Osteocyte (in vitro differentiated cells): ENCODE measurements at places on chromosomes 4 and X.

DNA sequence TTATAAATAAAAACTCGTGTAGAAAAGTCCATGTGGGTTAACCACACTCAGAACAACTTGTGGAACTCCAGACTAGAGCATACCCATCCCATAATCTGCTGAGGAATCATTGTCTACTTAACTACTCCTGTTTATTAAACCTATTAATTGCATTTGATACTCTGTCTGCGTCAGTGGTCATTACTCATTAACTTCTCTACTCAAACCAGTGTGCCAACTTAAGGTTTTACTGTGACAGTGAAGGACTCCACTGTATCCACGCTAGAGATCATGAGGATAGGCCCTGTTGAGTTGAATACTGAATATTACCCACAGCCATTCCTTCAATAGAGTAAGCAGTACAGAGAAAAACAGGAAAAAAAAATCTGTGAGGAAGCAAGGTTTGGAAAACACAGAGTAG, 17.3 kb downstream of the HPGD start:
- peaks cover 26% of the 10 kb centered on the region for H3K27me3 ChIP-seq
- no peak for DNase-seq
- H3K27ac ChIP-seq, result no peak overlapping the region

- H3K36me3 ChIP-seq, result no peaks in the 10 kb centered on the region
- H3K27ac ChIP-seq, result no peak overlapping the region
- no peak overlapping the region for H3K4me3 ChIP-seq
- DNase-seq, result no peak
- no peaks in the 10 kb centered on the region for H3K4me1 ChIP-seq
Measured at GRCh38 chrX:125436855-125437254, 117.2 kb downstream of the TEX13C start.

DNA sequence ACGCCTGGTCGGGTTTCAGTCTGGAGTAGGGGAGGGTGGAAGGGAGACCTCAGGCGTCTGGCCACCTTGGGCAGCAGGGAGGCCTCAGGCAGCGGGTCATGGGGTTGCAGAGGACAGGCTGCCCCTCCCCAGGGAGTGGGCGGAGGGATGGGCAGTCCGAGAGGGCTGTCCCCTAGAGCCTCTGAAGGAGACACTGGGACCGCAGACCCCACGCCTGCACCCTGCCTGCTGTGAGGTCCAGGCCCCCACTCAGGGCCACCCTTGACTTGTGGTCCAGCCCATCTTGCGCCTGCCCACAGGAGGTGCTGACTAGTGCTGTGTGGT, 16.5 kb downstream of the FGFRL1 start:
- H3K4me1 ChIP-seq, result peaks cover 8% of the 10 kb centered on the region
- no peak overlapping the region for H3K4me3 ChIP-seq
- peaks cover 4% of the 10 kb centered on the region for H3K36me3 ChIP-seq
- H3K27me3 ChIP-seq, result no peaks in the 10 kb centered on the region

DNA sequence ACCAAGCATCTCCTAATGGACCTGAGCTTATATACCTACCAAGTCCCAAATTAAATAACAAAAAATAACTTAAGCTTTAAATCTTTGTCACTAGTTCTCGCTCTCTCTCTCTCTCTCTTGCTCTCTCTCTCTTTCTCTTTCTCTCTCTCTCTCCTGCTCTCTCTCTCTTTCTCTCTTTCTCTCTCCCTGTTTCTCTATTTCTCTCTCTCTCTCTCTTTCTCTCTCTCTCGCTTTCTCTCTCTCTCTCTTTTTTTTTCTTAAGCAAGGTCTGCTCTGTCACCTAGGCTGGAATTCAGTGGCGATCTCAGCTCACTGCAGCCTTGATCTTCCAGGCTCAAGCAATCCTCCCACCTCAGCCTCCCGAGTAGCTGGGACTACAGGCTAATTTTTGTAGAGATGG, 266.6 kb downstream of the BANK1 start:
- H3K36me3 ChIP-seq, result no peaks in the 10 kb centered on the region
- H3K4me1 ChIP-seq, result no peaks in the 10 kb centered on the region
- no peak overlapping the region for H3K4me3 ChIP-seq
- H3K27me3 ChIP-seq, result peaks cover 23% of the 10 kb centered on the region
- H3K27ac ChIP-seq, result no peak overlapping the region

GRCh38 chr4:58636381-58636780, 1526.2 kb upstream of the IGFBP7 start:
- H3K4me3 ChIP-seq, result no peak overlapping the region
- no peaks in the 10 kb centered on the region for H3K36me3 ChIP-seq
- DNase-seq, result no peak
- no peaks in the 10 kb centered on the region for H3K27me3 ChIP-seq
- H3K4me1 ChIP-seq, result no peaks in the 10 kb centered on the region

DNA sequence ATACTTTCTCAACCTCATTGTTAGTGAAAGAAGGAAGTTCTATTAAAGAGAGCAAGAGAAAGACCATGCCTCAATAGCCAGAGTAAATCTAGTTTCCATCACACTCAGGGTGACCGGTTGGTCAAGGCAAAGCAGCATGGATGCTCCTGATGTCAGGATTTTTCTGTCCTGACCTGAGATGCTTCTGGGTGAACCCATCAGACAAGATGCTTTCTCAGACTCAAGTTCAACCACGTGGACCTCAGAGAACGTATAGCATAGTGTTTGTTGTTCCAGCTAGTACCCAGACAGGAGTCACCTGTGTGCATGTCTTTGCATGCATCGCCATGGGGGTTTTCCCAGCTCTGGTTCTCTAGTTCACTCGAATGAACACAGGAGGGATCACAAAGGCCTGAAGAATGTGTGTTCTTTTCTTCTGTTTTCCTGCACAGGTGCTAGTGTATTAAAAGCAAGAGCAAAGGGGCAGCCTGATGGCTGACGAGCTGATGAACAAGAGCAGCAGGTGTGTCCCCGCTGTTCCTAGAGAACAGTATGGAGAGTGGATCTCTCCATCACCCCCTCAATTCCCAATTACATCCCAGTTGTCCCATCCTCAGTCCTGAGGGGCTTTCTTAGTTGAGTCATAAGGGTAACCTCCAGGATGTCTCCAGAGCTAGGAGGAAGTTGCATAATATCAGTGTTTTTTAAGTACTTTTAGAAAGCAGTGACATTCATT, 110.5 kb upstream of the ENPP6 start:
- no peak overlapping the region for H3K4me3 ChIP-seq
- H3K4me1 ChIP-seq, result no peaks in the 10 kb centered on the region
- H3K36me3 ChIP-seq, result no peaks in the 10 kb centered on the region
- H3K27me3 ChIP-seq, result peaks cover 9% of the 10 kb centered on the region
- H3K27ac ChIP-seq, result no peak overlapping the region
- peak; percentile 42 for DNase-seq

DNA sequence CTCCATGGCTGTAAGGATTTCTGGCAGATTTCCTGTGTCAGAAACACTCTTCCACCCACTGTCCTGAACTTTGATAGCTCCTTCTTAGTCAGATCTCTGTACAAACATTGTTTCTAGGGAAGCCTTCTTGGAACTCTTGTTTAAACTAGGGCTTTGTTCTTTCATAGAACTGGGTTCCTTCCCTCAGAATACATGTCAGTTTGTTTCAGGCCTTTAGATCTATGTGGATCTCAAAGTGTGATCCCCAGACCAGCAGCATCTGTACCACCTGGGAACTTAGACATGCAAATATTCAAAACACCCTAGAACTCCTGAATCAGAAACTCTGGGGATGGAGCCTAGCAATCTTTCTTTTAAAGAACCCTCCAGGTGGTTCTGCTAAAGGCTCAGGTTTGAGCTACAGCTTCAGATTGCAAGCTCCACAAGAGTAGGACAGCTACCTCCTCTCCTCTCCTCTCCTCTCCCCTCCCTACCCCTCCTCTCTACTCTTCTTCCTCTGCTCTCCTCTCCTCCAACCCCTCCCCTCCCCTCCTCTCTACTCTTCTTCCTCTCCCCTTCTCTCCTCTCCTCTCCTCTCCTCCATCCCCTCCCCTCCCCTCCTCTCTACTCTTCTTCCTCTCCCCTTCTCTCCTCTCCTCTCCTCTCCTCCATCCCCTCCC, 12.7 kb downstream of the RASSF6 start:
- no peak overlapping the region for H3K4me3 ChIP-seq
- H3K27ac ChIP-seq, result no peak overlapping the region
- no peaks in the 10 kb centered on the region for H3K36me3 ChIP-seq
- H3K27me3 ChIP-seq, result peaks cover 61% of the 10 kb centered on the region

DNA sequence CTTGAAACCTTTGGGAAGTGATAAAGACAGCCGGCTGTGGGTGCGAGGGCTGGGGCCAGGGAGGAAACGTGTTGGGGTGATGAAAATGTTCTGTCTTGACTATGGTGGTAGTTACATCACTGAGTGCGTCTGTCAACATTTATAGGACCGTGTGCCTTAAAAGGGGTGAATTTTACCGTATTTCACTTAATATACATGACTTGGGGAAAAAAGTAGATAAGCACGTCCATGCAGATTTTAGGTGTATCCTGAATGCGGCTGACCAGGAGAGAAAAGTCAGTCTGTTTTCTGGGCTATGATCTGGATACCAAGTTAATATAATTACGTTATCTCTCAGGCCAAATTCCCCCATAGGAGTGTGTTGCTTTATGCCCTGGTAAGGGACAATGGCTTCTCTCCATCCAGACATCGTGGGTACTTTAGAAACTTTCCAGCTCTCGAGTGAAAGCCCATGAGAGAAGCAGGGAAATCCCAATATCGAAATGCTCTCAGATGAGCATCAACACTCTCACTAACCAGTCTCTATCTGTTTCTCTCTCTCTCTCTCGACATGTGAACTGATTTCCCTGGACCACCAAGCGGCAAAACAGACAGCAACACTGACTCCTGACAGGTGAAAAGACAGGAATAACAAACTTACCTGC, 71.5 kb downstream of the IRF2 start:
- H3K27me3 ChIP-seq, result no peaks in the 10 kb centered on the region
- no peak for DNase-seq
- H3K27ac ChIP-seq, result peak overlapping the region; percentile 36
- H3K4me3 ChIP-seq, result no peak overlapping the region
- H3K36me3 ChIP-seq, result peaks cover 41% of the 10 kb centered on the region
- H3K4me1 ChIP-seq, result peaks cover 53% of the 10 kb centered on the region

DNA sequence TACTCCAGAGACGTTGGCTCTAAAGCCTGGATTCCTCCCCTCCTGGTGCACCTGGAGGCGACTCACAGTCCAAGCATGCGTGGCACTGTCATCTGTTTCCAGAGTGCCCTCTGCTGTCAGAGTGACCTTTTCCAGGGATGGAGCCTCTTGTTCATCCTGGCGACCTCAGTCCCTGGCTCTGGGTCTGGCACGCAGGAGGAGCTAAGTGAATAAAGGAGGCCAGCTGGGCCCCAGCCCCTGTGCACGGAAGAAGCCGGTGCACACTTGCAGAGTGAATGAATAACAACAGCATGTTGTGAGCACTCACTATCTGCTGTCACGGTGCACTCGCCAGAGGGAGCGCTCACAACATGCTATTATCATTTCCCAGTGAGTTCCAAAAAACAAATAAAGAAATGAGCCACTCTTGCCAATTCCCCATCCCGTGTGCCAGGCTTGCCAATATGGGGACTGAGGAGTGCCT, 27.8 kb upstream of the PSAPL1 start:
- H3K27me3 ChIP-seq, result peaks cover 9% of the 10 kb centered on the region
- DNase-seq, result no peak
- H3K4me1 ChIP-seq, result no peaks in the 10 kb centered on the region
- H3K36me3 ChIP-seq, result no peaks in the 10 kb centered on the region
- H3K4me3 ChIP-seq, result no peak overlapping the region

GRCh38 chrX:41449615-41450014, 2.5 kb downstream of the NYX start:
- H3K36me3 ChIP-seq, result no peaks in the 10 kb centered on the region
- no peaks in the 10 kb centered on the region for H3K27me3 ChIP-seq
- H3K27ac ChIP-seq, result peak overlapping the region; percentile 21
- DNase-seq, result no peak

DNA sequence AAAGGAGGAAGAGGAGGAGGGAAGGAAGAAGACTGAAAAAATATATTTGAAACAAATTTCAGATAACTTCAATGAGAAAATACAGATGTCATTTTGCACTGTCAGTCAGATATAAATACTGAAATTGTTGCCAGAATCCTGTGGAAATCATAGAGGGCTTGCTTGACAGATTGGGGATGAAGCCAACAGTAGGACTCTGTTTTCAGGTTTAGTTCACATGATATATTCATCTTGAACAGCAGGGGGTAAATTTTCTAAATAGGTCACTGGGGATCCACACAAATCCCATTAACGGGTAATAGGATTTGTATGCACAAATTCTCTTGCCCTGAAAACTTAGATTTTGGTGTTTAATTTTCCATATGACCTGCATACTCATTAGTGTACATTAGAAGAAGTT, 103.3 kb upstream of the PCDH18 start:
- peak overlapping the region; percentile 63 for H3K27ac ChIP-seq
- no peaks in the 10 kb centered on the region for H3K36me3 ChIP-seq
- no peak overlapping the region for H3K4me3 ChIP-seq
- H3K4me1 ChIP-seq, result peaks cover 19% of the 10 kb centered on the region

GRCh38 chr4:52976523-52977230, 114.6 kb downstream of the RASL11B start:
- H3K27ac ChIP-seq, result no peak overlapping the region
- no peak for DNase-seq
- no peaks in the 10 kb centered on the region for H3K27me3 ChIP-seq
- H3K4me3 ChIP-seq, result no peak overlapping the region

DNA sequence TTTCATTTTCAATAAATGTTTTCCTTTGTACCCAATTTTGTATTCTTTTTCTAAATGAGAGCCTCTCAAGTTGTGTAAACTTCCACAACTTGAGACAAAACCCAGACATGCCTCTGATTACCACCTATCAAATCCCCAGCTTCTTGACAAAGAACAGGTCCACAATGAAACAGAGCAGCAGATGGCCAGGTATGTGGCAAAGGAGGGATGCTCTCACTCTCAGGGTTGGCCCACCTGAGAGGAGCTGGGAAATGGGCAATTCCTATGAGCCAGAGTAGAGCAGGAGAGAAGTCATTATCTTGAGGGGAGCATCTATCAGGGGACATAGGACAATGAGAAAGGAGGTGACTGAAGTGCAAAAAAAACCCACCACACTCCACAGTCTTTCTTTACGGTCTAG, 273.5 kb upstream of the FAM241A start:
- DNase-seq, result no peak
- H3K4me3 ChIP-seq, result no peak overlapping the region
- no peaks in the 10 kb centered on the region for H3K4me1 ChIP-seq
- H3K36me3 ChIP-seq, result no peaks in the 10 kb centered on the region

GRCh38 chrX:18422325-18422724, 3.1 kb upstream of the CDKL5 start:
- H3K27me3 ChIP-seq, result no peaks in the 10 kb centered on the region
- H3K27ac ChIP-seq, result peak overlapping the region; percentile 66
- DNase-seq, result peak; percentile 27
- no peak overlapping the region for H3K4me3 ChIP-seq
